ENCODE measurements at places on chromosomes 4 and X. TPM values are rescaled to one million over a fixed set of nuclear protein-coding genes. Genes with fewer than 3 reads are reported as not detected.

DNA sequence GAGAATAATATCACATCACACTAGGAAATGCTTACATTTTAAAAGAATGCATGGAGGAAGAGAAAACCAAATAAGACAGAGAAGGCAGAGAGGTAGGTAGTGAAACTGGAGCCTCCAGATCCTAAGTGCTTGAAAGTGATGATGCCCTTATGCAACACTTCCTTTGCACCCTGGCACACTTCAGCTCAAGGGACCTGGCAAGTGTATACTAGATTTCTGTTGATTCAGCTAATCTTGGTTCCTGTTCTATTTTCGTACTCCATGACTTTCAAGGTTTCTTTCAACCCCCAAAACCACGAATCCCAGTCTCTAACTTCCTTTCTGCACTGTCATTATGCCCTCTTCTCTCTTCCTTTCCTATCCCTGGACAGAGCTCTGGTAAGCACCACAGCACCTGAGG lies 36.9 kb upstream of the SH3KBP1 start:
- DNase-seq, result no peak

- no peak for DNase-seq
These were observed 170.2 kb downstream of the FAT4 start for GRCh38 chr4:125484912-125485311.

- no peak for DNase-seq
These were observed 4.5 kb downstream of the DTHD1 start for GRCh38 chr4:36285784-36286480.

GRCh38 chrX:155242300-155242699 lies 22.0 kb downstream of the RAB39B start:
- DNase-seq, result no peak

DNA sequence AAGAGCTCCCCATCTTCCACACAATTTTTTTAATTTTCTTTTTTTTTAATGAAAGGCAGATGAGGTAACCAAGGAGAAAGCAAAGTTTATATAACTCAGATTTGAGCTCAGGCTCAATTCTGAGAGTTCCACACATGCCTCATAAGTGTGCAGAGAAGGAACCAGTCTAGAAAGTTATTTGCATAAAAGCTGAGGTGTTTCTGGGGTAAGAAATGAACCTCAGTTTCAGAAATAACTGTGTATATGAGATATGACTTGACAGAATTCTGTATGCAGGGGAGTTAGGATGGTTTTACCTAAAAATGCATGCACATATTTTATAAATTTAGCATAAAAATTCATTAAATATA lies 51.3 kb downstream of the DTHD1 start:
- DNase-seq, result no peak

DNA sequence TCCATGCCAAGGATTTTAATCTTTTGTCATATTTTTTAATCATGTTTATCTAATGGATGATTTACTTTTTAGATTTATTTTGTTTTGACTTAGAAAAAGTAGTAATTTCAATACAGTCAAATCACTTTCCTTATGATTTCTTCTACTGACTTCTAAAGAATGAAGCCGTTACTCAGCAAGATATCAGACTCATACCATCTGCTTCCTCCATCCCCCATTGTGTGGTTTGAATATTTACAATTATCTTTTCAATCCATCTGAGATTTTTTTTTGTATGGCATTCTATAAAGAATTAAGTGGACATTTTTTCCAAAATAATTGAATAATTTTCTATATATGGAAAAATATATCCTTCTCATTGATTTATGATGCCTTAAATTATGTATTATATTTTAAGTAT lies 565.4 kb upstream of the ATOH1 start:
- DNase-seq, result no peak

GRCh38 chrX:40031911-40032310 lies 65.8 kb downstream of the BCOR start:
- DNase-seq, result no peak

DNA sequence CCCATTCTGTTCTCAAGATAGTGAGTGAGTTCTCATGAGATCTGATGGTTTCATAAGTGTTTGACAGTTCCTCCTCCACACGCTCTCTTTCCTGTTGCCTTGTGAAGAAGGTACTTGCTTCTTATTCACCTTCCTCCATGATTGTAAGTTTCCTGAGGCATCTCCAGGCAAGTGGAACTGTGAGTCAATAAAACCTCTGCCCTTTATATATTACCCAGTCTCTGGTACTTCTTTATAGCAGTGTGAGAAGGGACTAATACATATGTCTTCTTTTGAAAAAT lies 58.4 kb downstream of the CFAP299 start:
- no peak for DNase-seq

GRCh38 chr4:101049549-101050001 lies 297.8 kb downstream of the PPP3CA start:
- no peak for DNase-seq

DNA sequence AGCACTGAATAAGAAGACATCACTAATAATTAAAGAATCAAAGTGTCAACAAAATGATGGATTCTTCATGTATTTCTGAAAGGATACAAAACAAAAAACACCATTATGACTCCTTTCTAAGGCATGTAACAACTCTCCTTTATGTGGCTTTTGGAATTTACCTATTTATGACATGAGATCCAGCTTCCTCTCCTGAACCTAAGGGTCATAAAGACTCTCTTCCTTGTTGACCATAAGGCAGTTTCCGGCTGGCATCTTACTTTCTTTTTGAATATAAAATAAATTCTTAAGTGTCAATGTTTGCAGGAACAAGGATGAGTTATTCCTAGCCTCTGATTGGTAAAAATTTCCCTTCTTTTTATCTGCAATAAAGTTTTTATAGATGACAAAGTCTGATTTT lies 111.1 kb upstream of the GRPR start:
- DNase-seq, result no peak

DNA sequence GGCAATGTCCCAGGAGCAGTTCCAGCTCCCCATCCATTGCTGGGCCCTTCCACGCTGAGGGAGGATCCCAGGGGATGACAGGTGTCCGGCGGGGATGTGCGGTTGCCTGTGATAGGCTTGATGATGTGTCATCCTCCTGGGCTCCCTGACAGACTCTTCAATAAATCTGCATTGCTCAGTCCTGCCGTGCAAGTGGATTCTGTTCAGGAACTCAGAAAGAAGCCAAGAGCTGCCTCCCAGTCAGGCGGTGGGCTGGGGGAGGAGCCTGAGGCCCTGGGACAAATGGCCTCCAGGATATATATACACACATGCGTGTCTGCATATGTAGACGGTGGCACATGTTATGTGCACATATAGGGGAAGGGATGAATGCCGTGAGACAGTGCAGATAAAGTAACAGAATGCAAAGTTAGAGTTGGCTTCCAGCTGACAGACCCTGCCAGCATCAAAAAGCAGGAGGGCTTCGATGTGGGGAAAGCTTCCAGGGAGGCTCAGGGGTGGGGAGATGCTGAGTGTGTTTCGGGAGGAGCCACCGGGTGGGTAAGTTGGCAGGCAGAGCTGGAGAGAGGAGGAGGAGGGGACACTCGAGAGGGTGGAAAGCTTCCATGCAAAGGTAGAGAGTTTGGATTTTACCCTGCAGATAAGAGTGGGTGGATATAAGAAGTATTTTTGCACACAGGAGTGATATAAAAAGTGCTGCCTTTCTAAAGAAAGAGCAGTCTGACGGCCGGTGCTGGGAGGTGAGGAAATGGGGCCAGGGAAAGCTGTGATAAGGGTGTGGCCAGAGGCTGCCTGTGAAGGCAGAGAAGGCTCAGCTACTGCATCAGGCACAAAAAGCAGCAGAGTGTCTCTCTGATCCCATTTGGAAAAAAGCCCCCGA lies 28.5 kb upstream of the CRMP1 start:
- DNase-seq, result no peak

DNA sequence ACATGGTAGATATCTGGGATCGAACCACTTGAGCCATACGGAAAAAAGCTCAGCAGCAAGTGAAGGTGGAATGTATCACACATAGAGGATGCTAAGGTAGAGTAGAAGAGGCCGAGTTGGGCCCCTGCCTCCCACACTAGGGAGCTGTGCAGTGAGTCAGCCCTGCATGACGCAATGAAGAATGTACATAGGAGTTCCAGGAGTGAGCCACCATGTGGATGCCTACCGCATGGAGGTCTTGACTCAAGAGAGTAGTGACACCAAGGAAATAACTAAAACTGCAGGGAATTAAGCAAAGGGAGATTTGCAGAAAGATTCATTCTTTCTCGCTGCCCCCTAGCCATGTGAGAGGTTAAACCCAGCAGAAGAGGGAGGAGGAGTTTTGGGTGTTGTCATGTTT lies 389.6 kb upstream of the IGFBP7 start:
- DNase-seq, result no peak

DNA sequence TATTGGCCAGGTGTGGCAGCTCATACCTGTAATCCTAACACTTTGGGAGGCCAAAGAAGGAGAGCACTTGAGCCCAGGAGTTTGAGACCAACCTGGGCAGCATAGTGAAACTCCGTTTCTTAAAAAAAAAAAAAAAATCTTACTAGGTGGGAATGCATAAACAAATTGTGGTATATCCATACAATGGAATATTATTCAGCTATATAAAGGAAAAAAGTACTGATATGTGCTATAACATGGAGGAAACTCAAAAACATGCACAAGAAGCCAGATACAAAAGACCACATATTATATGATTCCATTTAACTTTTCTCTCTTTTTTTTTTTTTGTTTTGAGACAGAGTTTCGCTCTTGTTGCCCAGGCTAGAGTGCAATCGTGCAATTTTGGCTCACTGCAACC lies 13.5 kb upstream of the BCORL1 start:
- DNase-seq, result no peak

DNA sequence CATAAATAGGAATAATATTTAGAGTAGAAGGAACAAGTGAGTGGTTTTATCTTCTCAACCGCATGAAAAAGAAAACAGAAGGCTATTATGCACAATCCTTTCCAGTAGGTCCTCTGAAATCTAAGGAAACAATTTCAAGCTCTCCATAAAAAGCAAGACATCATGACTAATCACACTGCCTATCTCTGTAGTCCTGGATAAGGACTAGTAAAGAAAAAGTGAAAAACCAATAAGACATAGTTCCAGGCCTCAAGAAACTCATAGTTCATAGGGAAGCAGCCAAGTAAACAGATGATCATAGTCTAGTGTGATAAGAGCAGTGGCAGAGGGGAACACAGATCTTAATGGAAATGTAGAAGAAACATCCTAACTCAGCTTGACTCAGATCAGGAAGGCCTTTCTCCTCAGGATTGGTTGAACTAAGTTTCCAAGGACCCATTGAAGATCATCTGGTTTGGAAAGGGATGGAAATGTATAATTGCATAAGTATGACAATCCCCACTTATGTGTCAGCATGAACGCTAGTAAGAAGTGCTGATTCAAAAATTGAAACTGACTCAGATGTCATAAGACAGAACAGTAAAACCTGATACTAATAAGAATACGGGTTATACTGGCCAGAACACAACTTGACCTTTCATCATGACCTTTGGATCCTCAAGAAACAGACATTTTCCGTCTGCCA lies 155.3 kb downstream of the GRIA3 start:
- DNase-seq, result no peak

- no peak for DNase-seq
These were observed 125.5 kb upstream of the GIMD1 start for GRCh38 chr4:106494066-106494465.

DNA sequence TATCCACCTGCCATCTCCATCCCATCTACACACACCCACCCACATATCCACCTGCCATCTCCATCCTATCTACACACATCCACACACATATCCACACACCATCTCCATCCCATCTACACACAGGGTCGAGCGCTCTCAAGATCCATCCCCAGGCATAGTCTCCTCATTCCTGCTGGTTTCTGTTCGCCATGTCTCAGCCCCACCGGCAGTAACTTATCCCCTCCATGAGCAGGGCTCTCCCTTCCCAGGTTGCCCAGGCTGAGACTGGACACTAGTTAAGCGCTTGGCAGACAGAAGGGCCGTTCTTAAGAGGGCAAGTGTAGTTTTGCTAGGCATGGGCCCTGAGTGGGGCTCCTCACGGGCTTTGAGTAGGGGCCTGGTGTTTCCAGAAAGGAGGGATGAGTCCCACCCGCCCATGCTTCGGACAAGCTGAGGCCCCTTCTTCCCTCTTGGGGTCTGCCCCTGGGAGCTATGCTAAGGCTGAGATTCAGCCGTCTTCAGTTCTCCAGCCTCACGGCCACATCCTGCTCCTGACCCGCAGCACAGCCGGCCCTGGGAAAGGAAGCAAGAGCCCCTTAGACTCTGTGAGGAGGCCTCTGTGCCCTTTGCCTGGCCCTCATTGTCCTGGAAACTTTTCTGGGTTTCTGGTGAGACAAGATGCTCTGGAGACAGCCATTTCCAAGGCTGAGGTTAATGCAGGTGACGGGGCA lies 20.4 kb downstream of the TMEM271 start:
- no peak for DNase-seq

DNA sequence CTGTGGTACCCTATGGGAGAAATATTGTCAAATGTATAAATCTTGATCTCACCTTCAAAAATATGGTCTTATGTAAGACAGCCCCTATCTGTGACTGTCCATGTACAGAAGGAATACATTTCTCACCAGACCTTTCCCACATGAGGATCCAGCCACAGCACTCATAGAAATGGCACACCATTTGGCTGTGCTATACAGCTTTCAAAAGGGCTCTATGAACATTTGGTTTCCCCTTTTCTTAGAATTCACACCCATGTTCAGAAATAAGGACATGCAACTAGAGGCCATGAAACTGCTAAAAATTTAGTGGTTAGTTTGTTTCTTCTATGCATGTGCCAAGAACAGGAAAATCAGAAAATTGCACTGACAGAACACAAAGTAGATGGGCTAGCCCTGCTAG lies 62.7 kb downstream of the ANTXR2 start:
- DNase-seq, result no peak

DNA sequence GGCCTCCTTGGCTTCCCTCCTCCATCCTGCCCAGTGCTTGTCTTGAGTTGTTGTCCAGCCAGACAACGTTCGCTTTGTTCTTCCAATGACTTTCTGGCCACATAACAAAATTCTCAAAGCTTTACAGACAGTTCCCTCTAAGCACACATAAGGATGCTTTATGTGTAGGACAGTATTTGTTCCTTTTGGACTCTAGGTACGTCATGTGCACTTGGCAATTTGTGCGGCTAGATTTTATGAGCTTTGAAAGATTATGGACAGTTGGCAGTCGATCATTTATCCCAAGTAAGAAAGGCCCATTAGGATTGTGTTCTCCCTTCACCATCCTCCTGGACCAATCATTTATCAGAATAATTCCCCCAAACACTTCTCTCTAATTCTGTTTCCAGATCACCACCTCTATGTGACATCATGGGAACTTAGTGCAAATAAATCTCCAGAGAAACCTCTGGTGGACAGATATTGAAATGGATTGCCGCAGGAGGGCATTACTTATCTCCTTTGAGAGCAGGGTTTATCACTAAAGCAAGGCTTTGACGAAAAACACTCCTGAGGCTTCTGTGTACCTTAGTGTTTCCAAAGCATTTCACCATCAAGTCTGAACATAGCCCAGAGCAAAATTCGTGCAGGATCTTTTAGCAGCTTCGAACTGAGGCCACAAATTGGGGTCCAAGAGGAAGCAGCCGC lies 77.4 kb upstream of the BMPR1B start:
- no peak for DNase-seq

The ASB5 gene
- total RNA-seq, result 0.09 TPM

The SCARB2 gene
- total RNA-seq, result 145 TPM

The TEX13D gene
- total RNA-seq, result not detected

The HSFX1 gene
- total RNA-seq, result 2.9 TPM

The HSPA4L gene
- total RNA-seq, result 12.6 TPM

The CAPN6 gene
- 7.1 TPM for total RNA-seq

The RCHY1 gene
- 38.3 TPM for total RNA-seq

The SERTM2 gene
- 0.76 TPM for total RNA-seq

The F11 gene
- not detected for total RNA-seq

Measured in sciatic nerve (tissue), 2 donors.